Jurkat, Clone E6-1 (cell line): ENCODE measurements at places on chromosomes 5 and 9.

DNA sequence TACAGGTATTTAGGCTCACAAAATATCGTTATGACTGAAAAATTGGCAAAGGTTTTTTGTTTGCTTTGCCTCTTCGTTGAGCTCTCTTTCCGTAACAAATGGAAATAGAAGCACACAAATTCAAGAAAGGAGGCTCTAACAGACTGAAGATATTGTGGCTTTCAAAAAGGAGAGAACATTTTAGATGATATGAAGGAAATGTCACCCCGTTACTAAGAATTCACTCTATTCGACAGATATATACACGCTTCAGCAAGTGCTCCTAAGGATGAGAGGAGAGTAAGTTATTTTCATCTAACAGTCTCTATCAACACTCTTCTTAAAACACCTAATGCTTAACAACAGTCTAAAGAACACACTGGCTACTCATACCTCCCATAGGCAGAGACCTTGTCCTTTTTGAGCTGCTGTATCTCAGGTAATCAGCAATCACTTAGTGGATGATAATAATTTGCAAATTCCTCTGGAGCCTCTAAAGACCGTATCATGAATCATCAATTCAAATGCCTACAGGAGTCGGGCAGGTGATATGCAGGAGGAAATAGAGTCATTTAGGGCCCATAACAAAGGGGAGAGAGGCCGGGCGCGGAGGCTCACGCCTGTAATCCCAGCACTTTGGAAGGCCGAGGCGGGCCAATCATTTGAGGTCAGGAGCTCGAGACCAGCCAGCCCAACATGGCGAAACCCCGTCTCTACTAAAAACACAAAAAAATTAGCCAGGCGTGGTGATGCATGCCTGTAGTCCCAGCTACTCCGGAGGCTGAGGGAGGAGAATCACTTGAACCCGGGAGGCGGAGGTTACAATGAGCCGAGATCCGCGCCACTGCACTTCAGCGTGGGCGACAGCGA lies 1.4 kb upstream of the HSDL2 start:
- no peak for DNase-seq

GRCh38 chr5:117657541-117657940 lies 1082.9 kb upstream of the SEMA6A start:
- DNase-seq: no peak

DNA sequence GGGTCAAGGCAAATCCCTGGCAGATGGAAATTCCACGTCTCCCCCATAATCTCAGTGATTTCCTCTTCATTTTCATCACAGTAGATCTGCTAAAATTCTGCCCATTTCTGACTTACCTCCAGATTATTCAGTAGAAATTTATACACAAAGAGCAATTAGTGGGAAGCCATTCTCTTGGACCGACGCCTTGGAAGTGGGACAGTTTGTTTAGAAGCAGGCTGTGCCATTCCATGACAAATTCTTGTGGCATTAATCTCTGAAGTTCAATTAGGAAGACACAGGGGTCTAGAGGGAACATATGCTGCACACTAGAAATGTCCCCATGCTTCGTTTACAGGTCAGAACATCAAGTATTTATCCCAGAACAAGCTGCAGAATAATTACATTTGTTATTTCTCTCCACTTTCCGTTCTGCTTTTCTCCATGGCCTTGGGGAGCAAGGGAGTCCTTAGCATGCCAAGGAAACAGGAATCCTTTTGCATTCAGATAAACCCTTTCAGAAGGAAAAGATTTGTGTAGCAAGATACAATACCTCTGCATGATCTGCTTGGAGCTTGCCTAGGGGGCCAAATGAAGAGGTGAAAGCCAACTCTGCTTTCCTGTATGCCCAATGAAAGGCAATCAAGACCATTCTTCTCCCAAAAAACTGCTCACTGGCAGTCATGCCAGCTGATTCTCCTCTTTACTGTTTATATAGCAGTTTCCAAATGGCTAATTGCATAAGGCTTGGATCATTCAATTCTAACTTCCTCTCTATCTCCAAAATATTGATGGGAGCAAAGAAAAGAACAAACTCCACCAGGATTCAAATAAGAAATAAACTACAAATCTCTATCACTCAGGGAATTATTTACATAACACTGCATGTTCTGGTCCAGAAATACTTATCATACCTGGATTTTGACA lies 2.5 kb upstream of the PRKACG start:
- no peak for DNase-seq

DNA sequence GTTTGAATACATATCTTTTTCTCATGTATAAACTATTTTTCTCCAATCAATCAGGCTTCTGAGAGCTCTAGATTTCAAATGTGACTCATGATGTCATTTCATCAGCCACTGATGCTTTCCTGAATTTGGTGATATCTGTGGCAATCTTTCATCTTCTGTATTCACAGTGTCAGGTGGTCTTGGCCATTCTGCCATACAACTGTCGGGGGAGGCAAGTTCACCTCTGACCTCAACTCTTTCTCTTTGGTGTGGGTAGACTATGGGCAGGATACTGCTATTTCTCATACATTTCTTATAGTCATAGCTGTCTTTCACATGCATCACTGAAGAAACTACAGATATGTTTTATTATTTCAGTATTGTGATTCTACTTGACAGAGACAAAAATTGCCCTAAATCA lies 414.1 kb upstream of the MEF2C start:
- no peak for DNase-seq

GRCh38 chr9:87564111-87564510 lies 66.4 kb downstream of the DAPK1 start:
- DNase-seq: no peak

DNA sequence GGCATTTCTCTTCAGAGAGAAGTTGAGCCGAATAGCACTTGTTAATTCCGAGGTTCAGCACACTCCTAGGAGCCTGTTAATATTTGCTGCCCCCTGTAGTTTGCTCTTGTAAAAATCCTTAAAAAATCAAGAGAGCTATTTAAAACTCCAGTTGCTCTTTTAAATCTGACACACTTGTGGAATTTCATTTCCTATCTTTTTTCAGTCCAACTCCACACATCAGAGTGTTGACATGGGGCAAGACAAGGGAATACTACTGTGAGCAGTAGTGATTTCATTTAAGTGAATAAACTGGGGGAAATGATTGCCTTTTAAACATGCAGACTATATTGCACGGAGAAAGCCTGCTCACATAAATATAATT lies 1096.3 kb upstream of the DMAC1 start:
- peak; percentile 39 for DNase-seq

DNA sequence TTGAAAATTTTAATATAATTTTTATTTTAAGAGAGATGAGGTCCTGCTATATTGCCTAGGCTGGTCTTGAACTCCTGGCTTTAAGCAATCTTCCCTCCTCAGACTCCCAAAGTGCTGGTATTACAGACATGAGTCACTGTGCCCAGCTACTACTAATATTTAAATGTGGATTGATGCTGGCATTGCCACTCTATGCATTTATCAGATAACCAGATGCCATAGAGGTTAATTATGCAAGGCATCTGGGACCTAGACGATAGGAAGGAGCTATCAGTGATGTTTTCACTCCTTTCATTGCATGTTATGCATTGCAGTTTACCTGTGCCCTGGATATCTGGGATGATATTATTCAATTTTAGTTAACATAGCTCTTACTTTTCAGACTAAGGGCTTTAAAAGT lies 127.0 kb downstream of the RPS23 start:
- no peak for DNase-seq

GRCh38 chr5:57313716-57314115 lies 139.9 kb downstream of the GPBP1 start:
- no peak for DNase-seq

DNA sequence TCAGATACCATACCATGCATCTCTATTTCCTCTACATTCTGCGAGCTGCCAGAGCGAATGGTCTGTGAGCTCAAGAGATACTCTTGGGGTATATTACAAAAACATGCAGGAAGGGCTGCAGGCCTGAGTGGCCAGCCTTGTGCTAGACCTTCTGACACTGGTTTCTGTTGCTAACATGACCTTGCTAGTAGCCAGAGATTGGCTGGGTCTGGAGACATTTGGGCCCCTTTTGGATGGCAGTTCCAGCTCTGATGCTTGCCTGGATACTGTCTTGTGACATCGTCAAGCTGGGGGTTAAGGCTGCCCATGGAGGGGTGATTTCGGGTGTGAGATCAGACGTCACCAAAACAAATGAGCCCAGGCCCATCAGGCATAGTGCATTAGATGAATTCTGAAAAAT lies 56.1 kb upstream of the FSTL4 start:
- no peak for DNase-seq

- no peak for DNase-seq
Measured at GRCh38 chr9:130714586-130715110, 21.1 kb downstream of the EXOSC2 start.

- DNase-seq: no peak
Measured at GRCh38 chr9:18188971-18189370, 285.0 kb upstream of the ADAMTSL1 start.

DNA sequence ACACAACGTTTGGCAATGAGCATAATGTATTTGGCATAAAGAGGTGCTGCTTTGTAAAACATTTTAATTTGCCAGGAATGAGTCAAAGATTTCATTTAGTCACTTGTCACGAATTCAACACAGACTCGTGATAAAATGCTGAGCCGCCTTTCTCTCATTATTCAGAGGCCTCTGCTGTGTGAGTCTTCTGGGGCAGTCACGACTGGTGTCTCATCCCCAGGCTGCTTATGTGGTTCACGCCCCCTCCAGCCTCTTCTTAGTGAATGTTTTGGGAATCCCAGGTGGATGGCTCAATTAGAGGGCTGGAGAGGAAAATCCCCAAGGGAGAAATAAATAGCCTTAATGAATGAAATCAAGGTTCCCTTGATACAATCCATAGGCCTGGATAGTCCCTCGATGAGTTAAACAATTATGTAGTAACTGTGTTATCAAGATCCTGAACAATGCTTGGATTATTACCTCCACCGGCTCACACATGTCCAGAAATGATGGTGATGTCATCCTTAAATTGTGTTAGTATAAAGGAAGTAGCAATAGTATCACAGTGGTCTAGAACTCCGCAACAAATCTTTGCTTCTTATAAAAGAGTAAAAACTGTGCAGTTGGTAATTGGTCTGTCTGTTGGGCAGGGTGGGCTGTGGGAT lies 192.1 kb upstream of the ADAMTS16 start:
- no peak for DNase-seq

DNA sequence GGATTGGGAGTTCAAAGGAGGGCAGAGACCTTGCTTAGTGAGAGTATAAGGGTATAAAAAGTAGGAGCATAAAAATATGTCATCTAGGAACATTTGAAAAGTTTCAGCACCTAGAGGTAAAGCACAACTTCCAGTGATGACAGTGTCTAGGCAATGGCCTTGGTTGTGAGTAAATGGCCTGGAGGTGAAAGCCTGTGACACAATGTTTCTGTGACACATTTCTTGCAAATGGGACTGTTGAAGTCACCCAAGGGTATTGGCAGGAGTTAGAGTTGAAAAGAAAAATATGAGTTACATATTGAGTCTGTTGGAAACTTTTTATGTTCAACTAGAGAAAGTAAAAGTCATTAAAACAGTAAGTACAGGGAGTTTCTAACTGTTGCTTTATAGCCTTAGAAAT lies 14.8 kb downstream of the C5orf47 start:
- DNase-seq: no peak

DNA sequence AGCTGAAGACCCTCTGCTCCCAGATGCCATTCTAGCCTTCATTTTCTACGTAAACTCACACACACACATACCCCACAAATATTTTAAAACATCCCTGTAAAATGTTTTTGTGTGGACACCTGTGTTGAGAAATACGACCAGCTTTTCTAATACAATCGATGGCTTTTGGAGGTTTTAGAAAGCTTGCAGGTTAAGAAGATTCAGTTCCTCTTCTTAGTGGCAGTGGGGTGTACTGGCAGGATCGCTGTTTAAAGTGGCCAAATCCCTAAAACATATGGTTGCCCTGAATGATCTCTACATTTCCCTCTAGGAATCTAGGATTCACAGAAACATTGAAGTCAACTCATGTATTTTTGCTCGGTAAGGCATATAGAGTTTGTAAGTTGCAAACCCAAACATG lies 236.3 kb downstream of the NSG2 start:
- DNase-seq: no peak
